ENCODE measurements at places on chromosomes 7 and 10.

DNA sequence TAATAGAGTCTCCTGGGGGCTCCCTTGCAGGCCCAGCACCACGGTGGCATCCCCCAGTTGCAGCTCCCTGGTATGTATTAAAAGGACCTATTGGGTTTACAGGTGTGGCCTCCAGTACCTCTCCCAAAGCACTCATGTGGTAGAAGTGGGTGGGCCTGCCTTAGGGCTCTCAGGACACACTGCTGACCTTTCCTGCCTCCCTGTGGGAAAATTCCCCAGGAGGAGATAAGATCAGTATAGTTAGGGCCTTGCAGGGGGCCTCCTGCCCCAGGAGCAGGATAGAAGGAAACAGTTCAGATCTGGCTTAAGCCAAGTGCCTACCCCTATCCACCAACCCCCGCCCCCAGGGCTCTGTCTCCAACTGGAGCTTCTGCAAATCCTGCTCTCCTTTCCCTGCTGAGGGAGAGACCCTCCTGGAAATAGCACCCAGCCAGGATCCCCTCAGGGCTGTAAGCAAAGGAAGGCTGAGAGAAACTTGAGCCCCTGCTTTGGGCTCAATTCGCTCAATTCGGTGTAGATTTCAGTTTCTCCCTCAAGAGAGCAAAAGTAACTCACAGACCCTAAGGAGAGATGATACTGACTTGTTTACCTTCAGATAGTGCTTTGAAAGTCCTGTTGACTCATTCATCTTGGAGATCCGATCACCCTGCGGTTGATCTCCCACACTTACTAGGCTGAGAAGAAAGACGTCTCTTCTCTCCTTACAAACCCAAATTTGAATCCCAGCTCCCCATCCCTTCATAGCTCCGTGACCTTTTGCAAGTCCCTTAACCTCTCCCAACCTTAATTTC lies 130.6 kb downstream of the WDR11 start:
- DNase-seq = no peak

DNA sequence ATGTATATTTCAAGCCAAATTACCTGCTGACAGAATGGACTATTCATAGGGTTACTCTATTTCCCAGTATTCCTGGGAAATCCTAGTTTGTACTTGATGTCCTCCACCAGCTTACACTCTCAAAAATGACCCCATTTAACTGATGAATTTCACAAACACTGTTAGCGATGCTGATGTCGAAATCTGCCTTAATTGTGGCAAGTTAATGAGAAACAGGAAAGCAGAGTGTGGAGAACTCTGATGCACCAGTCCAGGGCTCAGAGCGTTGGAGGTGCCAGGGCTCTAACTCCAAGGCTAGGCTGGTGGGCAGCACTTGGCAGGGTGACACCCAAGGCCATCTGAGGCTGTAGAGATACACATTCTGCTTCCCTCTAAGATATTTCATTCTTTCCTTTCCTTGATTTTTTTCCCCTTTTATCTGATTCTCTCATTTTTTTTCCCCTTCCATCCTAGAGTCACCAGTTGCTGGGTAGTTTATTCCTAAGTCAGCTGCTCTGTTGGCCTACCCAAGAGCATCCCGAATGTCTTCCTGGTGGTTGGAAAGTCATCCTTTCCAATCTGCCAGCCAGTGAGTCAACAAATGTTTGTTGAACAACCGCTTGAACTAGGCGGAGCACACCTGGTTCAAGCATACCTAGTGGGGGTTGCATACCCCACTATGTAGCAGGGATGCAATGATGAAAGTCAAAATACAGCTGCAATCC lies 525.0 kb upstream of the NRP1 start:
- no peak for DNase-seq

DNA sequence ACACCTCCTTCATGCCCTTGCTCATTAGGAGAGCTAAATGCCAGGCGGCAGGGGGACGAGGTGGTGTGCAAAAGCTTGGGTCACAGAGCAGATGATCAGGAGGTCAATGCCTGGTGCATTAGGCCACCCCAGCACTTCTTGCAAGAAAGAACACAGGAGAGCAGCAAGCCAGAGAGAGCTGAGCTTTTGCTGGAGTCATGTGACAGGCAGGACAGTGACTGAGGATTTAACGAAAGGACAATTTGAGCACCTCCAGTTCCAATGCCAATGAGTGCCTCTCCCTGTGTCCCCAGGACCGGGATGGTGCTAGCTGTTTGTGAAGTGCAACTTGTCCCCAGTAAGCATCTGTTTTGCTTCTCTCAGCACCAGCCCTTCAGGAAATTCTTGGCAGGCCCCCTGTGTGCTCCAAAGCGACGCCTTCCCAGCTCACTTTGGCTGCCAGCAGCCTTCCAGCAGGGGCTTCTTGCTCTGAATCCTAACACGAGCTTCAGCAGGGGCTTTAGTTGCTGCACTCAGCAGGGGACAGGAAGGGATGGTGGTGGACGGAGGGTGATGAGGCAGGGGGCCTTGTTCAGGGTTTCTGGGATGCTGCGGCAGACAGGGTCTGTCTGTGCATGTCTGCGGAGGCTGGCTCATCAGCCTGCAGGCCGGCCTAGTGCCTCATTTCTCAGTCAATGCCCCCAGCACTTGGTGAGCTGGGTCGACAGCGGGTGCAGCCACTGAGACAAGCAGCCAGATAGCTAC lies 368.1 kb downstream of the RPS24 start:
- peak; percentile 10 for DNase-seq

DNA sequence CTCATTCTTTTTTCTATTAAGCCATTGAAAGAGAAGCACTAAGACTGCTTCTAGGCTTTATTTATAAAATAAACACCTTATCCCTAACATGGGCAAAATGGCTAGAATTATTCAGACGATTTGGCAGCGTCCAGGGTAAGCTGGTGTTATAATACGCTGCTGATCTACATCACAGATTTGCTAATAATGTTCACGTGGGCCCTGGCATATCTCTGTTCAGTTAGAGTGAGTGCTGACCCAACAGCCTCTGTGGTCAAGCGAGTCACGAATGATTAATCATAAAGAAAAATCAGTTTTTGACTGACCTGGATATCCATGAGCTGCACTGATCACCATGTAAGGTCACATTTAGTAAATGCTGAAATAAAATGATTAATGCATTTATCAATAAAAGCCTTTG lies 28.4 kb upstream of the CBLL1 start:
- DNase-seq = no peak

- DNase-seq = peak; percentile 68
These were observed 7.5 kb downstream of the KCP start for GRCh38 chr7:128902761-128903585.

- DNase-seq = no peak
These were observed 3.3 kb downstream of the CYP2E1 start for GRCh38 chr10:133530506-133530905.

- DNase-seq = no peak
These were observed 20.6 kb upstream of the KDM7A start for GRCh38 chr7:140197218-140197890.

DNA sequence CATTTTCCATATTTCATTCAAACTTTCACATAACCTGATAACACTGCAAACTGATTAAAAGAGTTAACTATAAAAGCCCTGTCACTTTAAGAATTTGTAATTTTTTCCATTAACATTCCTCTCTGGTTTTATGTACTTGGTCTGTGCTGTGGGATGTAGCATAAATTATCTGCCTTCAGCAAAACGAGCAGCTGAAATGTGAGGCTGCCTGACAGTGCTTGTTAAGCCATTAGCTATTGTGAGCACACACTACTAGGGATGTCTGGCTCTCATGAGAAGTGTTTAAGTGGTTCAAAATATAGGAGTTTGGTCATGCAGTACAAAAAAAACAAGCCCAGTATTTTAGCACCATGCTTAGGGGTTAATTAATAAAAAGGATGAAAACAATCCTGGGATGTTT lies 63.0 kb downstream of the HOXA1 start:
- DNase-seq = no peak

GRCh38 chr10:112259688-112260087 lies 23.5 kb upstream of the TECTB start:
- no peak for DNase-seq

GRCh38 chr7:149297034-149297755 lies 35.2 kb downstream of the ZNF783 start:
- no peak for DNase-seq

DNA sequence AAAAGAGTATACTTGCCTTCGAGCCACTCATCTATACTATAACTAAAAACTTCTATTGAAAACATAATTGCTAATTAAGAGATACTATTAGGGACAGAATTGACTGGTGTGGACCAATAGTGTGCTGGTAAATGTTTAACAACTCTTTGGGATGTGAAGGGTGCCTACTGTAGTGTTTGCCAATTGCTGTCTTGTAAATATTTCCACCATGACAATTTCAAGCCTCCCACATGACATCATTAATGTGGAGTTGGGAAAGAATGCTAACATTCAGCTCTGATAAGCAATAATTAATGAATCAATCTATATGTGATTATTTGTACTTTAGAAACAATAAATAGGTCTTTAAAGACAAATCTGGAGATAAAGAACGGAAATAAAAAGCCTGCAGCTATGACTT lies 136.8 kb downstream of the DGKB start:
- no peak for DNase-seq

GRCh38 chr7:31873816-31874597 lies 187.0 kb downstream of the PPP1R17 start:
- DNase-seq = no peak

DNA sequence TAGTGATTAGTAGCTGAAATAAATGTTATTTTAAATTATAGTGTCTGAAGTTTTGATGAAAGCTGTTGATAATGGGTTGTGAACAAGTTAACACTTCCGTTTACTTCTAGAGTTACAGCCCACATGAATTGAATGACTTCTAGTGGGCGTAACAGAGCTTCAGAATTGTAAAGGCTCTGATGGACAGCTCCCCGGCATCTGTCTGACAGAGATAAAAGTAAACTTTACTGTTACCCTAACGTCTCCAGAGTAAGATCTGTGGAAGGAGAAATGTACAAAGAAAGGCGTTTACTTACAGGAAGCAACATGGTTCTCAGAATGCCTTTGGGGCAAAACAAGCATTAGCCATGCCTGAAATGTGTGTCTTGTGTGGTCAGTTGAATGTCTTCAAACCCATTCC lies 124.4 kb downstream of the ADARB2 start:
- no peak for DNase-seq

DNA sequence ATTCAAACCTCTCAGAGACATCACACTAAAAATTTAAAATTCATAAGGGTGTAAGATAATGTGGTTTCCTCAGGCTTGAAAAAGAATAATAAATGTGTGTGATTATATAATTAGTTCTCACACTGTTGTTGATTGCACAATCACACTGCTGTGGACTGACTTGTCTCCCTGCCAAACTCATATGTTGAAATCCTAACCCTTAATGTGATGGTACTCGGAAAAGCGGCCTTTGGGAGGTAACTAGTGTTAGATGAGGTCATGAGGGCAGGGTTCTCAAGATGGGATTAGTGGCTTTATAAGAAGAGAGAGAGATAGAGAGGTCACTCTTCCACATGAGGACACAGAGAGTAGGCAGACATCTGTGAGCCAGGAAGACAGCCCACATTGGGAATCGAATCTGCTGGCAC lies 128.5 kb upstream of the COL1A2 start:
- peak; percentile 77 for DNase-seq

- peak; percentile 35 for DNase-seq
These were observed 68.9 kb upstream of the DNAAF5 start for GRCh38 chr7:657565-658119.

DNA sequence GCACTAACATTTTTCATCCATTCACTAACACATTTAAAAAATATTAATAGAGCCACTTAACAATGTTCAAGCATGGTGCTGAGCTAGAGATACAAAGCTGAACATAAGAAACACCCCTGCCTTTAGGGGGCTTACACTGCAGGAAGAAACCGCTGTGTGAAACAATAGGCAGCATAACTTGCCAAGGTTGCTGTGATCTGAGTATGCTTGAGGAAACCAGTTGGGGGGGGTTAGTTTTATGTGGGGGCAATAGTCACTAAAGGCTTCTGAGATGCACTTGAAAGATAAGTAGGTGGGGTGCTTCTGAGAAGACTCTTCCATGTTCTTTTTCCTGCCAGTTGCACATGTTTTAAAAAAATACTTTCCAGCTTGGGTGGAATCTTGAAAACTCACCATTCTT lies 2.8 kb downstream of the RBM17 start:
- no peak for DNase-seq

- peak; percentile 53 for DNase-seq
These were observed 104.4 kb upstream of the LRRC4 start for GRCh38 chr7:128135515-128136214.

DNA sequence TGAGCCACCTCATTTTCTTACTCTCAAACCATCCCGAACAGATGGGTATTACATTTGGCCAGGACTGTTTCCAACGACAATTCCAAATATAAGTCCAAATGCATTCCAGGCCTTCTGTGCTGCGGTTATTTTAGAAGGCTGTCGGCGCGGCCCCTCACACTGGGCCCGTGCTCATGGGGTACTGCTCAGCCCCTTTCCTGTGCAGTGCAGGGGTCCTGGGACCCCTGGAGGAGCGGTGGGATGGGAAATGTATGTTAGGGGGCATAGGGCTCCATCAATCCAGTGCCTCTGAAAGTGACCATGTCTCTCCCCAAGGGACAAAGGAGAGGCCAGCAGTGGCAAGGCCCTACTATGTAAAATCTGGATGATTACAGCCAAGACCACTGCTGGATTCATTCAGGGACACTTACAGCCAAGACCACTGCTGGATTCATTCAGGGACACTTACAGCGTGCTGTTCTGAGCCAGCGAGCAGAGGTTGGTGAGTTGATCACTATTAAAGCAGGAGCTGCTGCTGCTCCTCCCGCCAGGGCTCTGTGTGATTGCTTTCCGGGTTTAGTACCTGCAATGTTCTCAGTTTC lies 66.3 kb downstream of the CHST15 start:
- no peak for DNase-seq

DNA sequence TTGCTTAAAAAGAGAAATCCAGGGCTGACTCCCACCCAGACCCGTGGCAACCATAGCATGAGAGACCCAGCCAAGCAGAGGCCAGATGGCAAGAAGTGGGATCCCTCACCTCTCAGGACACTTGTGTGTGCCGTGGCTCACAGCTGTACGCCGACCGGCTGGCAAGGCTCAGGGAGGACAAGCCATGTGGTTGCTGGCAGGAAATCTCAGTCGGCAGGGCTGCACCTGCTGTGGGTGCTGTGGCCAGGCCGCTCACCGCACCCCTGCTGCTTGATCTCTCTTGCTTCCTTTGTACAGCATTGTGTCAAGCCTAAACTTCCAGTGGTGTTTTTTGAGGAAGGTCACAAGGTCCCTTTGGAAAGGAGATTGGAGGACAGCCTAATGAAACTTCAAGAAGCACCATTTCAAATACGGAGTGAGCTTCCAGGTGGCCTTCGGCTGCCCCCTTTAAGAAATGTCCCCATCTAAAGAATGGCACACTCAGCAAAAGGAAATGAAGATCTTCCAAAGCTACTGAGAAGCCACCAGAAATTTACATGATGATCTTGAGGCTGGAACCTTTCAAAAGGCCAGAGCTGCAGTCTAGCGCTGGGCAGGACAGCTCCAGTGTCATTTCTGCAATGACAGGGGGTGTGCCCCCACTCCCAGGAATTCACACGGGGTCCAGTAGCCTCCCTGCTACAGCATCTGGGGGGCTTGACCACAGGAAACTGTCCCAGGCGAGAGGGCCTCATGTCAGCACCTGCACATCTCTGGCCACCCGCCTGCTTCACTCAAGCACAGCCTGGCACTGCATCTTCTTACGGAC lies 409.0 kb upstream of the MGMT start:
- no peak for DNase-seq
